ENCODE measurements at places on chromosomes 7 and 10.

GRCh38 chr10:70162892-70163201 lies 7.5 kb downstream of the SAR1A start:
- DNase-seq = peak; percentile 74

DNA sequence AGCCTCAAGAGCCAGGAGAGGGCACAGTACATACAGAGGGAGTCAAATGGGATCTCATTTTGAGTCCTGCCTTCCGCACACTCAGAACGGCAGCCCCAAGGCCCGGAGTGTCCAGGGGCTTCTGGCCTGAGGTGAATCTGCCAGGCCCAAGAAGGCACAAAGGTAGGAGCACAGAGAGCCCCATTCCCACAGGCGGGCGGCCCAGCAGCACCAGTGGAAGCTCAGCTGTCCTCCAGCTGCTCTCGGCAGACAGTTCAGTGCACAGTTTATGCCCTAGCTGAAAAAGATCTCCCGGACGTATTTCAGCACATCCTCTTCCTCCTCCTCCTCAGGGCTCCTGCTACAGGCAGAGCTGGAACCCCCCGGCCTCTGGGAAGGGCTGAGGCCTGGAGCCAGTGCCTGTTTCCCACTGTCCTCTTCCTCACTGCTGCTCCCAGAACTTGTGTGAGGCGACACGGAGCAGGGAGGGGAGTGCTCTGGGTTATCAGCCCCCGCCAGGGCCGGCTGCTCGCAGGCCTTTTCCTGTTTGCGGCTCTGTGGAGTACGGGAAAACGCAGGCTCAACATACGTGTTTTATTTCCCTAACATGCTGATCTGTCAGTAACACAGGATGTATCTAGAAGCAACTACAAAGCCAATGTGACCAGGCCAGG lies 4.0 kb downstream of the CYREN start:
- no peak for DNase-seq

DNA sequence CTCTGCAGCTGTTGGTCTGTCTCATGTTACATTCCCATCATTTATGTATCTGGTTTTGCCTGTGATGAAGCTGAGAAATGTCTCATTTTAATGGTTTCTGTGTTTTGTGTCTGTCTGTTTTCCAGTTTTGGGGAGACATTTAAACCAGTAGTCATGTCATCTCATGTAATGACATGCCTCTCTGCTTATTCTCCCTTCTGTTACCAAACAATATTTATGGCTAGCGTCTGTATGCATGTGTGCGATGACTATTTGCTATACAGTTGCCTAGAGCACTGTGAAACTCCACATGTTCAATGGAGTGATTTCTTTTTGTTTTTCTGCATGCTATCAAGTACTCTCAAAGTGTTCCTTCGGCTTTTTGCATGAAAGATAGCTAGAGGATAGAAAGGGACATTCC lies 132.0 kb downstream of the ST7 start:
- DNase-seq = no peak

DNA sequence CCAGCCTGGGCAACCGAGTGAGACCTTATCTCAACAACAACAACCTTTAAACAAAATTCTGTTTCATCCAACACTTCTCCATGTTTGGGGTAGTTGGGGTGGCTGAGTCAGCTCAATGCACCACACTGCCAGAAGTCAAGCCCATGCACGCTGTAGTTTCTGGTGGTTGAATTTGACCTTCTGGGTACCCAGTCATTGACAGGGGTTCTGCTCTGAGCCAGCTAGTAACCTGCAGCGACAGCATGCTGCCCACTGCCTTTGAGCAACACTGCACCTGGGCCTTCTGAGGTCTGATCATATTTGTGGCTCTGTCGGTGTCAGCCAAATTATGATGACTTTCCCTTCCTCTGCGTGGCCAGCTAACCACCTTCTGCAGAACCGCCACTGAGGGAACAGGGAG lies 84.6 kb upstream of the ZNF438 start:
- DNase-seq = no peak

- DNase-seq = no peak
Observed at GRCh38 chr7:45892407-45893035, 4.2 kb downstream of the IGFBP1 start.

- DNase-seq = no peak
Observed at GRCh38 chr7:114086914-114087652, 168.3 kb upstream of the PPP1R3A start.

DNA sequence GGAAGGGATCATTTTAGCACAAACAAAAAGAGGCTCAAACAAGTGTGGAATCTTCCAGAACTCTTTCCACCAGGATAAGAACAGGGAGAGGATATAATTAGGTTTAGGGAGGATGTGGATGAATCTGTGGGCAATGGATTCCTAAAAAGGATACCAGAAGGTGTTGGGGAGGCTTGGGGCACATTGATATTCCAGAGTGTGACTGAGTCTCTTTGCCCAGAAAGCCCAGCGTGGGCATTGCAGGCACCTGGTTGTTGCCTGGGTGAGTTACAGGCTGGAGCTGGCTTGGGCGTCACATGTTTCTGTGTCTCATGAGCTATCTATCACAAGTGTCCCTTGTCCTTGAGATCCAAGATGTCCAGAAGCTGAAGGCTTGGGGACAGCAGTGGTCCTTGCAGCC lies 3.3 kb downstream of the COL26A1 start:
- no peak for DNase-seq

DNA sequence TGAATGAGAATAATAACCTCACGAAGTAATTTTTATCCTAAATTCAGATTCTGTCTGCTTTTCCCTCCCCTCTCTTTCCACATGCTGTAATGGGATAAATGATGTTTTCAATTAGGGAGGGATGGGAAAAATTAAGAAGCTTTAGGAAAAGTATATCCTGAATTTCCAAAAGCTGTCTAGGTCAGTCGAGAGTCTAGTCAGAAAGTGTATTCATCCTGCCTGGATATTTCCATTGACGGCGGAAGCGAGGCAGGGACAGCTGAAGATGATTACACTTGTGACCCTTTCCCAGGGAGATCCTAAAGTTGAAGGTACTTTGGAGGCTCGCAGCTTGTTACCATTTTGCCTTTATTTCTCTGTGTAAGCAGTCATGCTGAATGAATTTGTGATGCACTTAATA lies 204.1 kb downstream of the ZNF365 start:
- no peak for DNase-seq

GRCh38 chr7:95972523-95972922 lies 200.2 kb downstream of the DYNC1I1 start:
- DNase-seq = no peak

DNA sequence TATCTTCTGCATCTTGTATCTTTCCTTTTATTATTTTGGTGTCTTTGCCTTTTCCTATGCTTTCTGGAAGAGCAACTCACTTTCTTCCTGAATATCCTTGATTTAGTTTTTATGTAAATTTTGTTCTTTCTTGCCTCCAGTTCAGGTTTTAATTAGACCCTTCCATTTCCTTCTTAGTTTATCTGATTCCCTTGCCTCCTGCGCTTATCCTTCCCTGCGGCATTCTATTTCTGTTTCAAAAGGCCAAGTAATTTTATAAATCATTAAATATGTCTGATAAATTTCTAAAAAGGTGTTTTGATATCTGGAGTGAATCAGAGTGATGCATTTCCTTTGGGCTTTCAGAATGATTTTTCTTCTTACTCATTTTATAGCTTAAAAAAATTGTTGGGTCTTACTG lies 167.7 kb upstream of the WDR11 start:
- DNase-seq = no peak

DNA sequence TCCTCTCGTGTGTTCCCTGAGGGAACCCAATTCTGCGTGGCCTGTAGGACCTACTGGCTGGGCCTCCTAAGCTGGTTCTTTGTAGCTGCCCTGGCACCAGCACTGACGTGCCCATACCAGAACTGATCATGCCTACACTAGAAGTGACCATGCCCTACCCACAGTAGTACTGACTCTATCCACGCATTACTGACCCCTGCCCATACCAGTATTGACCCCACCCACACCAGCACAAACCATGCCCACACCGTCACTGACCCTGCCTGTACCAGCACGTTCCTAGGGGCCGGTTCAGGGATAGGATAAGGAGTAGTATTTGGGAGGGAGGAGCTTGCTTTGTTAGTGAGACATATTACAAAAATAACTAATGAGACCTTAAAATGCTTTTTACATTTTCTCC lies 88.0 kb downstream of the DOCK1 start:
- DNase-seq = no peak

GRCh38 chr7:149772956-149773434 lies 393 bp downstream of the ZNF467 start:
- peak; percentile 38 for DNase-seq

DNA sequence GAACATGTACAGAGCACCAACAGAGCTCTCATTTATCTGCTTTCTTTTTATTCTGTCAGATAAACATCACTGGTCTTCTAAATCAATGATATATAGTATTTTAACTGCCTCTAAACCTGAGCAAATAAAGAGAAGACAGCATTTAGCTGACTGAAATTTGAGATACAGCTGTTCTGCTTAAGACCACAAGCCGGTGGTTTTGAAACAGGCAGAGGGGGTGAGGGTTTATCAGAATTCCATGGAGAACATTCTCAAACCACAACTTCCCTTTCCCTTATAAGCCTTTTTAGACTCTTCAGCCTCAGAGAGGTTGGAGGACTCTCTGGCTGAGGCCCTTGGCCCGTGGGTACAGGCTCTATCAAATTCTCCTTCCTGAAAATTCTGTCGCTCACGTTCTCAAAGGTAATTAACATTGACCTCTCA lies 87.4 kb upstream of the RSU1 start:
- no peak for DNase-seq

DNA sequence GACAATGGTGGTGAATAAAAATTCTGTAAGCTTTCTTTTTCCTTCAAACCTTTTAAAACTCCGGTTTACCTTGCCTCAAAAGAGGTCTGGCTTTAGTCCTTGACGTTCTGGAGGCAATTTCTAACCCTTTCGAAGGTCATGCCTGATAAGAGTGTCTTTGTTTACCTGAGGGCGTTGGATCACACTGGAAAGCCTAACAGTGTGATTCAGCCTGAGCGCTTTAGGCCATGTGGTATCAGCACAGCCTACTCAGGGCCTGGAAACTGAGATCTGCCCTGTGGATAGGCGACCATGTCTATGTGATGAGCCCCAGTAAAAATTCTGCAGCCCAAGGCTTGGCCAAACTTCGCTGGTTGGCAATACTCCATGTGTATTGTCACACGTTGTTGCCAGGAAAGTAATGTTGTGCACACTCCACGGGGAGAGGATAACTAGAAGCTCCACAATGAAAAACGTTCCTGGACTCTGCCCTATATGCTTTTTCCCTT lies 10.7 kb downstream of the CCDC6 start:
- DNase-seq = no peak

DNA sequence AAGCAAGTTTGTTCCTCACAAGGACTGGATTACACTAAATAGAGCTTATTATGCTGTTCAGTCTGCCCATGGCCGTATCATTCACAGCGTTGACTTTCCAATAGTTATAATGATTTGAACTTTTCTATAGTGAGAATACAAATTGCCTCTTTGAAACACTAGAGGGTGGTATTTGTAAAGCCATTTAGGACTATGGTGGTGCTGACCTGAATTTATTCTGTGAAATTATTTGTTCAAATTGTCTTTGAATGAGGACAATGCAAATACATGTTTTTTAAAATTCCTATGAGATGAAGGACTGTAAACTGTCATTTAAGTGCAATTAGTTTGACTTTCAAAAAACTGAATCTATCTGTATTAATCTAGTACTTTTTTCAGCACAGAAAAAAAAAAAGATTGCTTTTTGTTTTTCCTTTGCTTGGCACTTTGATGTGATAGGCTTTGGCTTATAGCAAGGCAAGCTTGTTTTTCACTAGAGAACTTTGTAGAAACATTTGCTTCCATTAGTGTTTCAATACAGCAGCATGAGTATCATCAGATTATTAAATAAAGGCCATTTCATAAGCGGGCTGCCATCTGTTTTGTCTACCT lies 122.7 kb upstream of the TMEM229A start:
- DNase-seq = no peak

DNA sequence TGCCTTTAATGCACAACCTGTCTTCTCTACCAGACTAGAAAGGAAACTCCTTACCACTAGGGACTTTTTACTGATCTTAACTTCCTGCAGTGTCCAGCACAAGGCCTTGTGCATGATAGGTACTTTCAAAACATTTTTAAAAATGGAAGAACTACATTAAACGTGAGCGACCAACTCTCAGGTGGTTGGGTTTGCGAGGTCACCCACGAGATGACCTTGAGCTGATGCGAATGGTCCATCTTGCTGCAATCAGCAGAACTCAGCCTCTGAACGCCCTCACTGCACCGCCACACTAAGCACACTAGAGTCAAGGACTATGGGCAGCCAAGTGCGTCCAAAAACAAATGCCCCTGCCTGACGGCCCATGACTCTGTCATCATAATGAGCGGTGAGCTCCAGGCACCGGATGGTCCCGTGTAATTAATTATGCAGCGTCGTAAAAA lies 34.9 kb upstream of the PTF1A start:
- no peak for DNase-seq

DNA sequence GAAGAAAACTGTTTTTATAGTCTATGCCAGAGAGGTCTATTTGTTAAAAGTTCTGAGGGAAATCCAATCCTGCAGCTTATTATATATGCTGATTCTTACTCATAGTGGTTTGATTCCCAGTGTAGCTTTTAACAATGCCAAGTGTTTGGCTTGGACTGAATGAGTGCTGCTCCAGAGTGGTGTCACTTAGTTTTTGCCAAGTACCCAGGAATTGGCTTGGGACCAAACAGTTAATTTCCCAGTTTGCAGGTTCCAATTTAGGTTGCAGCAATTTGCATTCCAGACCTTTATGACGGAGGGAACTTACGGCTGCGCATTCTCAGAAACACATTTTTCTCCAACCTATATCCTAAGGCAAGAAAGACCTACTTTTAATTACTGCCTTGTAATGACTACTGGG lies 32.4 kb downstream of the NSUN6 start:
- DNase-seq = no peak

GRCh38 chr10:43399320-43400310 lies 9.4 kb downstream of the HNRNPF start:
- no peak for DNase-seq

DNA sequence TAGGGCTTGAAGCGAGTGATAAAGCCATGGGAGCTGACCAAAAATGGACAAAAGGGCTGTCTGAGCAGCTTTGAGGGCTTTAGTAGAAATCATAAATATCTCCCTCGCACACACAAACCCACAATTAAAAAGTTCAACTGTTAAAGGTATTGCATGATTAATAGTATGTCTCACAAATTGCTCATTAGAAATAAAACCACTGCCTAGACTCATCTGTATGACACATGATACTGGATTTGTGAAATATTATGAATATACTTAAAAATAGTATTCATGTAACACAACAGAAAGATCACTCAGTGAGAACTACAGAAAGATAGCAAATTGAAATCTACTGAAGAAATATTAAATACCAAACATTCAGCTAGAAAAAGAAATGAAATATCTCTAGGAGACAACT lies 11.9 kb upstream of the PTPN12 start:
- no peak for DNase-seq

GRCh38 chr7:88337572-88337971 lies 30.9 kb upstream of the STEAP4 start:
- DNase-seq = no peak

- no peak for DNase-seq
Observed at GRCh38 chr10:30821994-30822692, 192.6 kb upstream of the LYZL2 start.

Data from CD4-positive, alpha-beta T cell treated with Interferon alpha-2 for 1 hour (primary cell).